ENCODE measurements at places on chromosomes 7 and 10. TPM values are rescaled to one million over a fixed set of nuclear protein-coding genes. Genes with fewer than 3 reads are reported as not detected.

DNA sequence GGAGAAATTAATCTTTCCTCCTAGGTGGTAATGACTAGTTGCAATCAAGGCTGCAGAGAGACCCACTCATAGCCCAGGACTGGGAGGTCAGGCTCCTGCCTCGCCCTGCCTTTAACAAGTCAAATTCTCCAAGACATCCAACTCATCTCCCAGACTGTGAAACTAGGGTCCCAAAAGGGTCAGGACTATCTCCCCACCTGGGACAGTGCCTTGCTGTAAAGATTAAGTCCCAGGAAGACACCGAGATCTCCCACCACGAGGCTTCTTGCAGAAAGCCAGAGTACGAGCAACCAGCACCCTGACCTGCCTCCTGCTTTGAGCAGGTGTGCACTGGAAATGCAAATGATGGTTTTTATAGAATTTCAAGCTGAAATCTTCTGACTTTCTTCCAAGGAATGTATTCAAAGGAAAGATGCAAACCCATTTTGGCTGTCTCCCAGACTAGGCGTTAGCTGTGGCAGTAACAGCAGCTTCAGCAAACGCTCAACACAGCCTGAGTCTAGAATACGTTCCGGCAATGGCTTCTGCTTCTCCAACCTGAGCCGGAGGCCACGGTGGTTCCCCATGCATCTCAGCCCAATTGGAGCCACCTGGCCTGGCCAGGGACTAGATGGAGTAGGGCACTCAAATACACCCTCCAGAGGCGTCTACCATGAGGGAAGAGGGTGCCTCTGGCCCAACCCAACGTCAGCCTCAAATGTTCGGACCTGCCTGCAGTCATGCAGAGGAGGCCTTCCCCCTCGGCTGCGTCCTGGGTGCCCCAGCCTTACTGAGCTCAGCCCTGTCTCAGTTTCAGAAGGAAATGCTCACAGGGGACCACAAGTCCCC lies 170.4 kb downstream of the PRKAG2 start:
- no peaks in the 10 kb centered on the region for H3K36me3 ChIP-seq
- no peak for DNase-seq
- no peak overlapping the region for H3K27ac ChIP-seq

DNA sequence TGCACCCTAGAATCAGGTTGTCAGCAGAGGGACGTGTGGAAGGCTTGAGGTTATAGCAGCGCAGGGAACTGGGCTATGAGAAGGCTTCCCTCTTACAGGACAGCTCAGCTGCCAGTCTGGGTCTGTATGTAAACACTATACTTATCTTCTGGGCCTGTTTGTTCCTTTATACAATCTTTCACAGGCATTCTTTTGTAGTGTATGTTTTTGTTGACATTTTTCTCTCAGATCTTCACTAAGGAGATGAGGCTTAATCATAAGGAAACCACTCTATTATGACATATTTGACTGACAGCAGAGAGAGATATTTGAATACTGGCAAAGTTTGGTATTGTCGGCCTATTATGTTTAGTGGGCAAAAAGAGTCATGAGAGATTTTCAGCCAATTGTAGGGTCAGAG lies 929 bp downstream of the GBF1 start:
- no peak for DNase-seq
- H3K36me3 ChIP-seq: no peaks in the 10 kb centered on the region
- peaks cover 49% of the 10 kb centered on the region for H3K4me1 ChIP-seq

GRCh38 chr7:35522697-35523096 lies 172.2 kb downstream of the HERPUD2 start:
- peaks cover 4% of the 10 kb centered on the region for H3K27me3 ChIP-seq
- H3K27ac ChIP-seq: no peak overlapping the region
- no peak for DNase-seq
- H3K4me1 ChIP-seq: no peaks in the 10 kb centered on the region

Gene SHH
- not detected for total RNA-seq

- H3K36me3 ChIP-seq: no peaks in the 10 kb centered on the region
- no peak for DNase-seq
- H3K4me3 ChIP-seq: no peak overlapping the region
- H3K27ac ChIP-seq: no peak overlapping the region
- peaks cover 9% of the 10 kb centered on the region for H3K4me1 ChIP-seq
- H3K27me3 ChIP-seq: no peaks in the 10 kb centered on the region
These were observed 18.3 kb upstream of the RALA start for GRCh38 chr7:39605087-39605486.

DNA sequence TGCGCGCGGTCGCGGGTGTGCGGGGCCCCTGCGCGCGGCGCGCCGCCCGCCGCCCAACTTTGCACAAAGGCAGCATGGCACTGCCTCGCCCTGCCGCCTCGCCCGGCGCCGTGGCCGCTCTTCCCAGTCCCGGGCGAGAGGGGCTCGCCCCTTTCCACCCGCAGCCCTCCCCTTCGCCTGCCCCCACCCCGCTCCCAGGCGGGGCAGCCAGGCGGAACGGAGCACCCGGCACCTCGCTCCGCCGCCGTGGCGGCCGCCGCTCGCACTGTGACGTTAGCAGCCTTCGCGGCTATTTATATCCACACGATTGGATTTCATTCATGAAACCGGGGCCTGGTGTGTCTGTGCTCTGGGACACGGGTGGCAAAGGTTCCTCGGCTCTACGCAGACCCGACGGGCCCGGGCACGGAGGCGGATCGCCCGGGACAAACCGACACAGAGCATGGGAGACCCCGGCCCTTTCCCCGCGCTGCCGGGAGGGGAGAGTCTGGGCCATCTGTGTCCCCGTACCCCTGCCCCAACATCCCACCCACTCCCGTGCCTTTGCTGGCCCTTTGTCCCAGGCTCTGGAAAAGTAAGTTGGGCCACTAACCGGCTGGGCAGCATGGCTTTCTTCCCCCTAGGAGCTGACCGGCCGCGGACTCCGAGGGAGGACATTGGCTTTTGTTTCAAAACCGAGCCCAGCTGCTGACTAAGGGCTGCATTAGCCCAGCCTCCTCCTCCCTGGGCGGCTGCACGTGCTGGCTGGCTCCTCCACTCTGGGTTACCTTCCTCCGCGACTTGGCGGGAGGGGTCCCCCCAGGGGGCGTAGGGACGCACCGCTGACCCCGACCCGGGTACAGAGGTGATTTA lies at the start of gene RHOBTB1:
TSS of gene RHOBTB1 (minus strand) at position 128 of the 852 bp plus-strand sequence. CDS start 32,643 bp downstream, outside the sequence.
- peaks cover 5% of the 10 kb centered on the region for H3K36me3 ChIP-seq
- DNase-seq: peak; percentile 82
- peak within 1 kb of the TSS; percentile 97 for H3K27ac ChIP-seq
- peak within 1 kb of the TSS; percentile 75 for H3K4me3 ChIP-seq
- H3K4me1 ChIP-seq: peaks cover 44% of the 10 kb centered on the region

Gene TBXAS1
- total RNA-seq: 17.7 TPM

DNA sequence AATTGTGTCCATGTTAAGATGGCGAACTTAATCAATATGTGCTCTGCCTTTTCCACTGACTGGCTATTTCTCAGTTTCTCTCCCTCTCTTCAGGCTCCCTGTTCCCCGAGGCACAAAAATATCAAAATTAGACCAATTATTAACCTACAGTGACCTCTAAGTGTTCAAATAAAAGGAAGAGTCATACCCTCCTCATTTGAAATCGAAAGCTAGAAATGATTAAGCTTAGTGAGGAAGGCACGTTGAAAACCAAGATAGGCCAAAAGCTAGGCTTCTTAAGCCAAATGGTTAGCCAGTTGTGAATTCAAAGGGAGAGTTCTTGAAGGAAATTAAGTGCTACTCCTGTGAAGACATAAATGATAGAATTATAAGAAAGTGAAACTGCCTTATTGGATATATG lies 81.1 kb upstream of the MBL2 start:
- no peaks in the 10 kb centered on the region for H3K36me3 ChIP-seq
- H3K4me3 ChIP-seq: no peak overlapping the region
- no peak for DNase-seq
- H3K4me1 ChIP-seq: no peaks in the 10 kb centered on the region
- H3K27me3 ChIP-seq: no peaks in the 10 kb centered on the region

DNA sequence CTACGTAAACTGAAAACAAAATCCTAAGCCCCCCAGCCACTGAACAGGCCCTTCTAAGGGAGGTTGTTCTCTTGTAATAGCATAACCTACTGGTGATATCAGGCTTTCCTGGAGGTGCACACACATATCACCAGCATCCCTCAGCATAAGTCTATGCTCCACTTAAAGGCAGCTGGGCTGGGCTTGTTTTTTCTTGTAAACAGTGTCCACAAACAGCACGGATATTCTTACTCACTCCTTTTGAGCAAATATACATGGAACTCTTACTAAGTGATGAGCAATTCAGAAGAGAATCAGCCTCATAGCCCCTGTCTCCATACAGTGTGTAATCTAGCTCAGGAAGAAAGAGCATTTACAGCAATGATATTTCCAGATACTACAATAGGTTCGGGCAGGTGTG lies 2.4 kb downstream of the LRIT1 start:
- H3K36me3 ChIP-seq: no peaks in the 10 kb centered on the region
- no peak overlapping the region for H3K4me3 ChIP-seq
- H3K27ac ChIP-seq: no peak overlapping the region
- H3K4me1 ChIP-seq: no peaks in the 10 kb centered on the region
- H3K27me3 ChIP-seq: peaks cover 34% of the 10 kb centered on the region

- DNase-seq: no peak
- H3K4me1 ChIP-seq: peaks cover 17% of the 10 kb centered on the region
- no peaks in the 10 kb centered on the region for H3K27me3 ChIP-seq
- H3K36me3 ChIP-seq: no peaks in the 10 kb centered on the region
These were observed 724.6 kb upstream of the CELF2 start for GRCh38 chr10:10293041-10293440.

- H3K27ac ChIP-seq: peak overlapping the region; percentile 63
- H3K36me3 ChIP-seq: no peaks in the 10 kb centered on the region
- no peak for DNase-seq
These were observed 282.3 kb downstream of the USP6NL start for GRCh38 chr10:11329062-11329673.

DNA sequence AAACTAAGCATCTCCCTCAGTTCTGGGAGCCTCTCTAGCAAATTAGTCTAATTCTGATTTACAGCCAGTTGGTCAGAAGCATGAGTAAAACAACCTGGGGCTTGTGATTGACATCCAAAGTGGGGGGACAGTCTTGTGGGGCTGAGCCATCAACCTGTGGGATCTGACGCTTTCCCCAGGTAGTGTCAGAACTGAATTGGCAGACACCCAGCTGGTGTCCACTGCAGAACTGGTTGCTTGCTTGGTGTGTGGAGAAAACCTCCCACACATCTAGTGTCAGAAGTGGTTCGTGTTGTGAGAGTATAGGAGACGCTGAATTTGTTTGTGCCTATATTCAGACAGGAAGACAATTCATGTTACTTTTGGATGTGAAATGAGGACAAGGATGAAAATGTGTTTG lies 92.2 kb upstream of the PDCD4 start:
- H3K27me3 ChIP-seq: no peaks in the 10 kb centered on the region
- no peak overlapping the region for H3K4me3 ChIP-seq
- no peak for DNase-seq
- H3K4me1 ChIP-seq: peaks cover 94% of the 10 kb centered on the region
- no peaks in the 10 kb centered on the region for H3K36me3 ChIP-seq

Gene GPR158
- total RNA-seq: not detected

DNA sequence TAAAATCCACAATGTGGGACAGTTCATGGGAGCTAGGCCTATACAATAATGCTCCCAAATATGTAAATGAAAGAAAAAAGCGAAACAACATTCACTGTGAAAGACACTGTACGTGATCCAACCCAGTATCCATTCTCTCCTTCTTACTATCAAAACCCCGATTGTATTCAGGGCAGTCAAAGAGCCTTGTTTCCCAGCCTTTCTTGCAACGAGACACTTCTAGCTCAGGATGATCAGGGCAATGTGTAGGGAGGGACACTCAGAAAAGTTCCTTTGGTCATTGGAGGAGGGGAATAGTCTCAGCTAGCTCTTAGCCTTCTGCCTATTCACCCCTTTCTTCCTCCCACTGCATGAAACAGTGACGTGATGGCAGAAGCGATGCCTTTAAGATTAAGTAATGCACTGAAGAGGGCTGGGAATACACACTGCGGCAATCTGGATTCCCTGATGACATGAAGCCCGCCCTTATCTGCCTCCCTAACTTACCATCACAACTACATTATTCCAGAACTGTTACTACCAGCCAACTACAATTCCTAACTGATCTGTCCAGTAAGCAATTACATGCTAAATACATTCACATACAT lies 27.3 kb downstream of the UBE2H start:
- peak; percentile 38 for DNase-seq
- H3K27me3 ChIP-seq: no peaks in the 10 kb centered on the region
- no peak overlapping the region for H3K4me3 ChIP-seq
- H3K4me1 ChIP-seq: peaks cover 62% of the 10 kb centered on the region
- no peak overlapping the region for H3K27ac ChIP-seq
- no peaks in the 10 kb centered on the region for H3K36me3 ChIP-seq

- no peak overlapping the region for H3K4me3 ChIP-seq
- peaks cover 4% of the 10 kb centered on the region for H3K36me3 ChIP-seq
- DNase-seq: no peak
These were observed 107.7 kb downstream of the NRBF2 start for GRCh38 chr10:63240807-63241206.

DNA sequence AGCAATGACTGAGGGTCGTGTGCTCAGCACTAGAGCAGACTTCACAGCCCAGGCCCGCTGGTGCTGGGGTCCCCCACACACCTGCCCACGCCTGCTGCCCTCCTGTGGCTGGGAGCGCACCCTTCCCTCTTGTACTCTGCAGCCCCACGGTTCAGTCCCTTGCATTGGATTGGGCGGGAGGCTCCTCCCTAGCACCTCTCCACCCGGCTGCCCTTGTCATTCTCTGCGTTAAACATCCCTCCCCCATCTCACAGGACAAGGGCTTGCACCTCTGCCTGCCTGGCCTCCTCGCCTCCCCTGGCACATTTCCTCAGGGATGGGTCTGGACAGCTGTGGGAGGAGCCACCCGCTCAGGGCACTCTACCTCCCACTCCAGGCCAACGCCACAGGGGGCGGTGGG lies 68.6 kb downstream of the ALOX5 start:
- H3K4me1 ChIP-seq: no peaks in the 10 kb centered on the region
- H3K36me3 ChIP-seq: peaks cover 30% of the 10 kb centered on the region
- no peaks in the 10 kb centered on the region for H3K27me3 ChIP-seq
- H3K27ac ChIP-seq: no peak overlapping the region
- H3K4me3 ChIP-seq: no peak overlapping the region

Gene IL6
- total RNA-seq: 5.2 TPM

Gene GLI3
- 5.6 TPM for total RNA-seq

DNA sequence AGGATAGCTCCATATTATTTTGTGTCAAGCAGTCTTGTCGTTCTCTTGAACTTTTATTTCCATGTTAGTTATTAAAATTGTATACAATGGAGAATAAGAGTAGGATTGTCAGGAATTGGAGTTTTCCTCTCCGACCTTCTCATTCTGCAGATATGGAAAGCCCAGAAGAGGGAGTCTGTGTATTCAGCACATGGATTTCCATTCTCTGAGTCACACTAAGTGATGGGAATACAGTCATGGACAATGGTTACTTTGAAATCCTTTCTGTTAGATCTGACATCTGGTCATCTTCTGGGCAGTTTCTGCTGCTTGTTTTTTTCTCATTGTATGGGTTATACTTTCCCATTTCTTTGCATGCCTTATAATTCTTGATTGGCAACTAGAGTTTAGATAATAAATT lies 5.0 kb upstream of the TASOR2 start:
- DNase-seq: no peak
- no peaks in the 10 kb centered on the region for H3K36me3 ChIP-seq
- peaks cover 8% of the 10 kb centered on the region for H3K27me3 ChIP-seq
- H3K4me1 ChIP-seq: no peaks in the 10 kb centered on the region

Data from heart right ventricle (tissue), 16 donors.